ENCODE measurements at places on chromosomes 1 and 21.

DNA sequence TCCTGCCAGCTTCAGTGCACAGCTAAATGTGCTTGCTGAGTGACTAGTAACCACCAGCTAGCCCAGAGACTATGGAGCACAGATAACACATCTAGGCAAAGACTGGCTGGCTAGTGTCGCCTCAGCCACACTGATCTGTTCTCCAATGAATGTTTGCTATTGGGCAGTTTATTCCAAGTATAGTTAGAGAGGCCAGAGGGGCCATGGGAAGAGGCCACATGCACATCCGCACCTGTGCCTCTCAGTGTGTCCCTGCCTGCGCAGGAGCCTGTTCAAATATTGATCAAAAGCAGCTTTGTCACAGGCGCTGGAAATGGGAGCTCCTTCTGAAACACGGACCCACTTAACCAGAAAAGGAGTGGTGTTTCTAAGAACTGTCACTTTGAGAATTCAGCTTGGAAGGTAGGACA, 51.3 kb upstream of the ATP1A1 start:
- no peak for DNase-seq

GRCh38 chr1:200893411-200893901, 1.2 kb upstream of the INAVA start:
- DNase-seq = no peak

DNA sequence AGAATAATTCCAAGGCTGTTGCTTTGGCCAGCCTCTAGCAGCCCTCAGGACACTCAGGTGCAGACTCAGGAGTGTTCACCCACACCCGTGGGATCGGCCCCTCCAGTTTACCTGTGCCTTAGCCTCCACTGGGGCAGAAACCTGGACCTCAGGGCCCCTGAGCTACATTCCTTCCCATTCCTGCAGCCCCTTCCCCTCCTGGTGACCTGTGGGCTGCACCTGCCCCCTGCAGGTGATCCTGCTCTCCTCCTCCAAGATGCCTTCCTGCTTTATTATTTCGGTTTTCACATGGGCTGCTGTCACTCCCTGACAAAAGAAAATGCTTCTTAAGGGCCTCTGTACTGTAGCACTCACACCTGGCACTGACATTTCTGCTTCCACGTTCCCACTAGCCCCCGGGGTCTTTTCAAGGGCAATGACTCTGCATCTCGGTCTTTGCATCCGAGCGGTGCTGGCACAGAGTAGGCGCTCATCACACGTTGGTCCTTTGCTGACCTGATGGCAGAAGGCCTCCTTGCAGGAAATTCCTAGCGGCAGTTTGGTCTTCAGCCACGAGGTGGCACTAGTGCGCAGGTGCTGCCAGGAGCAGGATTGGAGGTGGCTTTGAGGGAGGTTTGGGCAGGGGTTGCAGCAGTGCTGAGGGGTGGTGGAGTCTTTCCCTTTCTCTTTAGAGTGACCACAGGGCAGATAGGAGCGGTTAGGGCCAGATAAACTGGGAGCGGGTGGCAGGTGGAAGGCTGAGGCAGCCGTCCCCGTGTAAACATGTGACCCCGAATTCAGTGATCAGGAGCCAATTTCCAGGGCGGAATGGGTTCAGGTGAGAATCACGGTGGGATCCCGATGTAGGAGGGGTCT, 25.3 kb upstream of the ETV3 start:
- no peak for DNase-seq

GRCh38 chr21:33418691-33419090, 15.5 kb downstream of the IFNGR2 start:
- no peak for DNase-seq

DNA sequence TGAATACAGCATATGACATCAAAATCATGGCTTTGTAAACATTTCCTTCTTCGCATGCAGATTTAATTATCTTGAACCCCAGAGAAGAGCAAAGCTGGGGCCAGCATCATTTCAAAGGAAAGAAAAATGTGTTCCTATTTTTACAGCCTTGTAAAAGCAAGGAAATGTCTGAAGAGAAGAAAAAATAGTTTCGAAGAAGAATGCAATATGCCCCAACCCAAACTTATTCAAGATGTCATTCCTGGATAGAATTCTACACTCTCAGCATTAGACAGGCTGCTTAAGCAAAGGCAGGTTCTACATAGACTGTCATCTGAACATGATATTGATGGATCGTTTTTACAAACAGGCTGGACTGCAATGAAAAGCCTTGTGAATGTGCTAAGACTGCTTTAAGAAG, 900.8 kb downstream of the TTLL7 start:
- no peak for DNase-seq

DNA sequence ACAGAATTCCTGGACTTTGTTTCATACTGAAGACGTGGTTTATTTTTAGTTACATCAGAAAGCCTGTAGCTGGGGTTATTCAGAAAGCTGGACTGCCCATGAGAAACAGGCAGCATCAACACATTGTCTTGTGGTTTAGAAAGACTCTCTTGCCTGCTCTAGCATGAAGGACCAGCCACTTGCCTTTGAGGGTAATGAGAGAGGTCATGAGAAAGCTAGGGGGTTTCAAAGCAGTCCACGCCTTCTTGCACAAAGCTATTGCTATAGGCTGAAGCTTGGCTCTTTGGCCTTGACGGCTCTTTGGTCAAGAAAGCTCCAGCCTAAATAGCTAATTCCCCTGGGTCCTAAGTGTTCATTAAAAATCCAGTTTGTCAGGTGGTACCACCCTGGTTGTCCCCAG, 208.1 kb downstream of the PRDM2 start:
- DNase-seq = no peak

DNA sequence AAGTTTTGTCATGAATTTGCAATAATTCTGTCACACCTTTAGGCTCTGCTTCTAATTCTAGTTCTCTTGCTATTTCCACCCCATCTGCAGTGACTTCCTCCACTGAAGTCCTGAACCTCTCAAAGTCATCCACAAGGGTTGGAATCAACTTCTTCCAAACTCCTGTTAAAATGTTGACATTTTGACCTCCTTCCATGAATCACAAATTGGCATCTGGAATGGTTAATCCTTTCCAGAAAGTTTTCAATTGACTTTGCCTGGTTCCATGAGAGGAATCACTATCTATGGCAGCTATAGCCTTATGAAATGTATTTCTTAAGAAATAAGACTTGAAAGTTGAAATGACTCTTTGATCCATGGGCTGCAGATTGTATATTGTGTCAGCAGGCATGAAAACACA, 19.7 kb upstream of the SFT2D2 start:
- DNase-seq = no peak
